ENCODE measurements at places on chromosomes 3 and 15.

- DNase-seq: no peak
Observed at GRCh38 chr3:81955878-81956277, 194.4 kb upstream of the GBE1 start.

DNA sequence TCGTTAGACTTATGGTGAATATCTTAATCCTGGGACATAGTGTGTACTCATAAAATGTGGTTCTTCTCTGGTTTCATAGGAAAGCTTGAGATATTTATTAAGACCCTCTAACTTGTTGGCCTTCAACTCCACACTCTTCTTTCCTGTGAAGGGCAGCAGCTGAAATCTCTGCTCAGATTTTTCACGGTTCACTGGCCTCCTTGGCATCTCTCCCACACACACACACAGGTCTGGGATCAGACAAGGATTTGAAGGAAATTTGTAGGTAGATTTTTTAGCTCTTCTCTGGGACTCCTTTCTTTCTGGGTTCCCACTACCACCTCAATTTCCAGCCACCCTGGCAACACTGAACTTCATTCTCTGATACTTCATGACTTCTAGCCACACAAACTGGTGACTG lies 70.2 kb downstream of the MYRIP start:
- DNase-seq: no peak

- DNase-seq: no peak
Observed at GRCh38 chr3:143263852-143264513, 144.4 kb downstream of the CHST2 start.

DNA sequence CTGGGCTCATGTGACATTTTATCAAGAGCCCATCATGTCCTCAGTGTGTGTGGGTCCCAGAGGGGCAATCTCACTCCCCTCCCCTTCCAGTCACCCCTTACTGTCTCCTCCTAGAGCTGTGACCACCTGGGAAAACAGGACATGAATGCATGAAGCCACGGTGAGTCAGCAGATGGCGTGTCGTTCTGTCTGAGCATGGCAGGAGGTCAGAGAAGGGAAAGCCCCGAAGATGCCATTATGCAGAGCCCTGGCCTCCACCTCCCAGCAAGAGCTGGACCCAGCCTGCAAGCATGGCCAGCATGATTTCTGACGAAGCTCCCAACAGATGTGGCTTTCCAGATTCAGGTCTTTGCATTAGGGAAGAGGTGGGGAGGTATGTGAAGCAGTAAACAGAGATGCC lies 118.5 kb downstream of the TLE3 start:
- DNase-seq: no peak

DNA sequence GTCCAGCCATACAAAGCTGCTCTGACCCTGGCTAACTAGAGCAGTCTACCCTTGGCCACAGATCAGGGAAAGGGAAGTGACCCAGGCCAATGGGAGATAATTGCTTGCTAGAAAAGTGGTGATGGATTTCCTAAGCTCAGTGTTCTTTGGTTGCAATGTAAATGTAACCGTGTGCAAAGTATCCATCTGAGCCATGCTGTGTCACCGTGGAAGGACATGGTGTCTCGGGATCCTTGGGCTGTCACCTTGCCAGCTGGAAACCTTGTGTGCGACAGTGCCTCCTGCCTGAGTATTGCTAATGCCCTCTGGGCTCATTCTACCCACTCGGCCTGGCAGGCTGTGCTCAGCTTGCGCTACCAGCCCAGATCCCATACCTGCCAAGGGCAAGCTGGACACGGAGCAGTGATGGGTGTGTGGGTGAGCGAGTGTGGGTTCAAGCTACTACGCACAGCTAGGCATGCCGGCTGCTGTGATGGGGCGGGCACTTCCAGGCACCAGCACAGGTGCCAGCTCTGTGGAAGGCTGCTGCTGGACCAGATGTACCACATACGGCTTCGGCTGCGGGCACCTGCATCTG lies 10.7 kb upstream of the SIAH2 start:
- no peak for DNase-seq

DNA sequence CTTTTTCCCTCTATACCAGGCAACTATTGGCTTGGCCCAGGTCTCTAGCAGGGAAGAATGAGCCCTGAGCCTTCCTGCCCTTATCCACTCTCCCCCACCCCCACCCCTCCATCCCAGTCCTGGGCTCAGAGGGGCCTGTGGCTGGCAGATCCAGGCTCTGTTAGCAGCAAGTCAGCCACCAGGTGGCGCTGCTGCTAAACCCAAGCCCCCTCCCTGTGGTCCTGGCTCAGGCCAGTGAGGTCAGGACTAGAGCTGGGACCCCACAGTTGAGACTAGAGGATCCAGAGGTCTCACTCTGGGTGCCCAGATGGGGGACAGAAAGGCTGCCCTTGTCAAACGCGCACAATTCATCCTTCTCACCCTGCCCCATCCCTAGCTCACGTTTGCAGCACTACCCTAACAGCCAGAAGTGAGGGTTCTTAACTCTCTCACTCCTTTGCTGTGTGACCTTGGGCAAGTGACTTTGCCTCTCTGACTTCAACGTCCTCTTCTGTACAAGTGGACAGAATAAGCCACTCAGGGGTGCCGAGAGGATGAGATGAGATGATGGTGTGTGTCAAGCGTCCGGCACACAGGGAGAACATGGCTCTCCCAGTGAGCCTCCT lies 46.8 kb upstream of the SLC6A1 start:
- DNase-seq: peak; percentile 68

DNA sequence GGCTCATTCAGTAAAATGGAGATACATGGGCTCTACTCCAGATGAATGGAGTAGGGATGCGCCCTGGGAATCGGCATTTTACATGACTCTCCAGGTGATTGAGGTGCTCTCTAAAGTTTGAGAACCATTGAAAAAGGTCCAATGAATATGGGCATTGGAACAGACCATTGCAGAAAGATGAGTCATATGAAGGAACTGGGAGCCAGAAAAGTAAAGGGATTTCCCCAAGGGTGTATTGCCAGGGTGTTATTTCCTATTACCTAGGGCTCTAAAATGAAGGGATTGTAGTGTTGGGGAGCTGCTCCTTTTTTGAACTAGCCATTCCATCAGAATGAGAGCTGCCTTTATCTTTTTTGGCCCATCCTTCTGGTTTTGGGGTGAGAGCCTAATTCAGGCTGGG lies 21.7 kb downstream of the CLDN11 start:
- peak; percentile 34 for DNase-seq

DNA sequence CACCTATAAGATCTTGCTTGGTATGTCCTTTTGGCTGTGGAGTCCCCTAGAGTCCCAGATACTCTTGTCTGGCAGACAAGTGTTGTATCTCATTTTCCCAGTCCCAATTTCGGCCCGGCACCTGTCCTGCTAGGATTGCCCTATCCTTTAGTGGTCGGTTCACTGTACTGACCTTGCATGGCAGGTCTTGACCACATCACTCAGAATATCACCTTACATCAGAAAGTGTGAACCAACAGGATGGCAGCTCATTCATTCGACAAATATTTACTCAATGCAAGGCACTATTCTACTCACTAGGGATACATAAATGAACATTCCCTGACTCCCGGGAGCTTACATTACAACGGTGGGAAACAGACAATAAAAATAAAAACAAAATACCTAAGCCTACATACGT lies 5.7 kb upstream of the CCDC80 start:
- DNase-seq: no peak

DNA sequence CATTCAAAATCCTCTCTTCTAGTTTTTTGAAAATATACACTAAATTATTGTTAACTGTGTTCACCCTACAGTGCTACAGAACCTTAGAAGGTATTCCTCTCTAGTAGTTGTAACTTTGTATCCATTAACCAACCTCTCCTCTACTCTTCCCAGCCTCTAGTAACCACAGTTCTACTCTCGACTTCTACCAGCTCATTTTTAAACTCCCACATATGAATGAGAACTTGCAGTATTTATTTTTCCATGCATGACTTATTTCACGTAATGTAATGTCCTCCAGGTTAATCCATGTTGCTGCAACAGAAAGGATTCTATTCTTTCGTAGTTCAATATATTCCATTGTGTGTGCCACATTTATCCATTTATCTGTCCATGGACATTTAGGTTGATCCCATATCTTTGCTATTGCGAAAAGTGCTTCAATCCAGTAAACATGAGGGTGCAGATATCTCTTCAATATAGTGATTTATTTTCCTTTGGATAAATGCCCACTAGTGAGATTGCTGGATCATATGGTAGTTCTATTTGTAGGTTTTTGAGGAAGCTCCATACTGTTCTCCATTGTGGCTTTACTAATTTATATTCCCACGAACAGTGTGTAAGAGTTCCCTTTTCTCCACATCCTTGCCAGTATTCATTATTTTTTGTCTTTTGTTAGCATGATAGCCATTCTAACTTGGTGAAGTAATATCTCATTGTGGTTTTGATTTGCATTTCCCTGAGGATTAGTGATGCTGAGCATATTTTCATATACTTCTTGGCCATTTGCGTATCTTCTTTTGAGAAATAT lies 113.7 kb upstream of the SMAD3 start:
- no peak for DNase-seq

DNA sequence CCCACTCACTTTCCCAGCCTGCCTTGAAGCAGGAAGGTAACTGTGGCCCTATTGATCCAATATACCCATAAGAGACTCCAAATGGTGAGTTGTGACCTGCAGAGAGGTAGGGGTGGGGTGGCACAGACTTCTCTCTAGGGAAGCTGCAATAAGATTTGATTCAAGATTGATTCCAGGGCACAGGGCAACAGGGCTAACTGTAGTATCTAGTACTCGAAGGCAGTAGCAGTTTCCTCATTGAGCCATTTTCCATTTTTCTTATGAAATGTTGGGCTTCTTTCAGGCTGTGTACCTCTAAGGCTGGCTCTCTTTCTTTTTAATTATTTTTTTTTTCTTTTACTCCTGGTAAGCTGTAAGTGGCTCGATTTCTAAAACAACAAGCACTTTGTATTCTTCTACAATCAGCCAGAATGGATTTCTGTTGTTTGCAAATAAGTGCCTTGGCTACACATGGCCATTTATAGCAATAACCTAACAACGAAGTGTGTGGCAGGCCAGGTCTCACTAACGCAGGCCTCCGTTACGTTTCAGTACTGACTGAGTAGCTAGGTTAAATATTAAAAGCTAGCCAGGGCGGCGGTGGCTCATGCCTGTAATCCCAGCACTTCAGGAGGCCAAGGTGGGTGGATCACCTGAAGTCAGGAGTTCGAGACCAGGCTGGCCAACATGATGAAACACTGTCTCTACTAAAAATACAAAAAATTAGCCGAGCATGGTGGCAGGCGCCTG lies 19.3 kb downstream of the CCDC12 start:
- DNase-seq: no peak

GRCh38 chr3:50459785-50460184 lies 43.6 kb downstream of the CACNA2D2 start:
- no peak for DNase-seq

- peak; percentile 62 for DNase-seq
Observed at GRCh38 chr3:69671082-69671952, 67.9 kb upstream of the MITF start.

DNA sequence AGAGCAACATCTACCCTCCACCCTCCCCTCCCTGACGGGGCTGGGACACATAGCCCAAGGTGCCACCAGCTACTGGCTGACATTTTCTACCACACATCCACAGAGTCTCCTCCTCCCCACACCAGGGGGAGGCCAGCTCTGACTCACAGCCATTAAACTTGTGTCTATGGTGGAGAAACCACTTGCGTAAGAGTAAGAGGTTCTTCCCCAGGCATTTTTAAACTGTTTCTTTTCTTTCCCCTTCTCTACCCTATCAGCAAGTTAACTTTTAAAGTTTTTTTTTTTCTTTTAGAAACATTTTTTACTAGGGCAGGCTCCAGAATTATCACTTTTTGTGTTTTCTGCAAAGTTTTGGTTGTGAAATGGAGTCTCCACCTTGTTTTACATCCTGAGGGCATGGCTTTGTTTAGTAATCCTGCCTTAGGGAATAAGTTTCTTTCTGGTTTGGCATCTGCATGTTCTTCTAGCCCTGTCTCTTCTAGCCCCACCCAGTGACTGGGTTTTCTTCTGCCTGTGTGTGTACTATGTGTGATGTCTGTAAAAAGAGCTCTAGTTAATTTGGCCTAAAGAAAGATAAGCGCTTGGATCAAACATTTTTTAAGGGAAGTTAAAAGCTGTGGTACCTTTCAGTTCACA lies 148.8 kb upstream of the GADL1 start:
- peak; percentile 17 for DNase-seq

GRCh38 chr3:109184726-109185125 lies 48.2 kb downstream of the C3orf85 start:
- no peak for DNase-seq

Measured in AG08395 (cell line).